ENCODE measurements at places on chromosomes 3 and 15. TPM values are rescaled to one million over a fixed set of nuclear protein-coding genes. Genes with fewer than 3 reads are reported as not detected.

The CFAP44 gene
- 1.9 TPM for total RNA-seq

The PAK6 gene
- under 0.01 TPM for total RNA-seq

The CHMP2B gene
- total RNA-seq, result 51.4 TPM

The INKA1 gene
- total RNA-seq, result 11.0 TPM

The ITIH1 gene
- not detected for total RNA-seq

The GRAMD1C gene
- total RNA-seq, result 2.2 TPM

Data from fibroblast of villous mesenchyme (primary cell).